BJ (cell line): ENCODE measurements at places on chromosomes 1 and 21.

GRCh38 chr1:157111396-157112165 lies 12.0 kb upstream of the ETV3L start:
- DNase-seq, result no peak

DNA sequence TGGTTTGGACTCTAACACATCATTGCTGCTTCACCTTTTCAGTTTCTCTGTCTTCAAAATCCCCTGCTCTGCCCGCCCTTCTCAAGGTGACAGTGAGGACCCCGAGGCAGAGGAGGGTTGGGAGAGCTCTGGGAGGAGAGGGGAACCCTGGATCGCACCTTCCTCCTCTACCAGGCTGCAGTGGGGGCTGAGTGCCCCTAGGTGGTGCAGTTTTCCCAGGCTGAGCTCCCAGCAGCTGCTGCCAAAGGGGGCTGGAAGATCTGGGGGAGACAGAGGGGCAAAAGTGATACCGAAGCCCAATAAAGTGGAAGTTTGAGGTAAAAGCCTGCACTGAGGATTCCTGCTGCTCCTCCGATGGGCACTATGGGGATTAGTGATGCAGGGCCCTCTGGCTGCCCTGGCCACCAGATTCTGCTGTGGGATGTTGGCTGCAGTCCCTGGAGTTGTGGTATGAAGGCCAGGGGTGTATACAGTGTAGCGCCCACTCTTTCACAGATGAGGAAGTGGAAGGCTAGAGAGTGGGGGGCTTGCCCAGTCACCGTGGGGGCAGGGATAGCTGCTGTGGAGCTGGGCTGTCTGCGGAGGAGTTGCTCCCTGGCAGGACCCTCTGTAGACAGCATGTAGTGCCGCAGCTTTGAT lies 40.7 kb upstream of the SCMH1 start:
- no peak for DNase-seq

DNA sequence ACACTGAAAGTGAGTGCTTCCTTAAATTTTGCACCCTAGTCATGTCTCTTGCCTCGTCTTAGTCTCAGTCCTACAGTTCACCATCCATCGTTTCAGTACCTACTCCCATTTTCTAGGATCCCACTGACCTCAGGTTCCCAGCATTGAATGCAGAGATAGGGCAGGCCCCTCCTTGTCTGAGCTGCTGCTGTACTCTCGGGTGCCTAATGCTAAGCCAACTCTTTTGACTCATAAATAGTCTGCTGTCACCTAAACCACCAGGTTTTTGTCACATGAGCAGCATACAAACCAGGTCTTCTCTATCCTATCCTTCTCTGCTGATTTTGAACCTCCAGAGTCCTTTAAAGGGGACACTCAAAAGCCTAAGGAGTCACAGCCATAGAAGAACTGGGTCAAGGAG lies 3.0 kb downstream of the ARHGAP30 start:
- DNase-seq, result no peak

DNA sequence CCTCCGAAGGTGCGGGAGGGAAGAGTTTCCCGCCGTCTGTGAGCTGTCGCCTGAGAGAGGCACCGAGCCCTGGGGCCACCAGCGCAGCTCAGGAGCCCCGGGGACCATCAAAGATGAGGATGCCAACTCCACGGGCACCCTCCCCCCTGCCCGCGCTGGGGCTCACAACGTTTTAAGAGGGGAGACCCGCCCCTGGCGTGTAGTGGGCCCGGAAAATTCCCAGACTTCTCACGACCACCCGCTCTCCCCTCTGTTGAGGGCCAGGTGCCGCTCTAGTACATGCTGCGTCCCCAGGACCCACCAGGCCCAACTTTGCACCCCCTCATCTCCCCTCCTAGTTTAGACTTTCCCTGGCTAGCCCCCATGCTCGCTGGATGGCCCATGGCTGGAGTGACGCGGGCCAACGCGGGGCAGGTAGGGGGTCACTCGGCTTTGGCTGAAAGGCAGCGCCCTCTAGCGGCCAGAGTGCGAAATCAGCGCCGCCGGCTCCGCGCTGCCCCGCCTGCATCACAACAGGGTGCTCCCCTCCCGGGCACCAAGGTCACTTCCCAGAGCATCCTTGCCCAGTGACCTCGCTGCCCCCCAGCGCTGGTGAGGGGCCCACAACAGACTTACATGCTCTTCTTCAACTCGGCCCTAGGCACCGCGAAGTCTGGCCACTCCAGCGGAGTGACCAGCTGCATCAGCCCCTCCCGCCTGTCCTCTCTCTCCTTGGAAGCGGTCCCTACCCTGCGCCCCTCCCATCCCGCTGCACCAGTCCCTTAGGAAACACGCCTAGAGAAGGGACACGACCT lies 1.8 kb downstream of the CD160 start:
- no peak for DNase-seq

- no peak for DNase-seq
Observed at GRCh38 chr1:179952186-179952585, 2.4 kb upstream of the CEP350 start.

DNA sequence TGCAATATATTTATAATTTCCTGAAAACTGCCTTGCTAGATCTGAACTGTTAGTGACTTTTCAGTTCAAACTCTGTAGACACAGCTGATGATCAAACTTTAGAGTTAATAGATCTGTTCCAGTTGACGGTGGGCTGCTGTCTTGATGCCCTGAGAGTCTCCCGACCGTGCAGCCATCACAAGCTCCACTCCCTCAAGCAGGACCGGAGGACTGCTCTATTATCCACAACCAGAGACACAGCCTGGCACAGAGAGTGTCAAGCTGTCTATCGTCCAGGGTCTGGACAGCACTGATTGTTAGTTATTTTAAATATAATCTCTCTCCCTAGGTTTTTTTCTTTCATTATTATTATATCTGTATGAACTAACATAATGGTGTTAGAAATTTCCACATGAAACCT lies 8.0 kb downstream of the CHODL start:
- DNase-seq, result no peak

DNA sequence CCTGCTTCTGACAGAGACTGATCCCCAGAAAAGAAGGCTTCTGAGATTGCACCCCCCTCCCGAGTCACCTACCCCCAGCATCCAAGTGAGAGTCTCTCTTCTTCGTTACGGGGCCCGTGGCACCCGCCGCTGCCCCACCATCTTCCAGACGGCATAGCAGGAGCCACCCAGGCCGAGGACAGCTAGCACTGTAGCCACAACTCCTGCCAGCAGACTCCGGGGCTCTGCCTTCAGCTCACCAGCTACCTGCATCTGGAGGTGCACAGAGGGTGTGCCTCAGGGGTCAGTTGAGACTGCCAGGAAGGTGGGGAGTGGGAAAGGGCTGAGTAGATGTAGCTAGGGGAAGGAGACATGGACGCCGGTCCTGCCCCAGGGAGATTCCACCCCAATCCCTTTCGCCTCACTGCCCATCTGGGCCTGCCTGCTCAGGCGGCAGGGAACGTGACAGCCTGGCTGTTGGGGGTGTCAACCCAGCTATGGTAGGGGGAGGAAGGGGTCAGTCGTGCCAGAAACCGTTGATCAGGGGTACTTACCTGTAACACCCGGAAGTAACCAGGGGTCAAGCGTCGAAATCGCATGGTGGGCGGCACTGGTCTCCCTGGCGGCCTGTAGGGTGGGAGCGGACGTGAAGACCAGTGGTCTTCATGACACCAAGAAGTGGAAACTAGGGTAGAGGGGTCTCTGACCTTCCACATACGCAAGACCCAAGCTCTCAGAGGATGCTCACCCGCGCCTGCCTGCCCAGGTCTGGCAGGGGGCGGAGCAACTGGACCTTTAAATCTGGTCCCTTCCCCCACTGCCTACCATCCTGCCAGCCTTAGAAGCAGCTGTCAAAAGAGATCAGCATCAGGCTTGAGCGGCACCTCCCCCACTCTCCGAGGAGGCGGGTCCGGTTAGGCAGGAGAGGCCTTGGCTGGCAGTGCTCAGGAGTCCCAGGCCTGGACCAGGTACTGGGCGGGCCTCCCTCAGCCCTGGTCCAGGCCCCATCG lies at the start of gene ZNF593OS:
Gene ZNF593OS, minus strand, starts transcription at position 749 of the 989 bp plus-strand sequence. Its CDS starts 171 bp downstream, at position 578.
- no peak for DNase-seq

- no peak for DNase-seq
Observed at GRCh38 chr1:75400716-75401115, 210.2 kb downstream of the SLC44A5 start.

DNA sequence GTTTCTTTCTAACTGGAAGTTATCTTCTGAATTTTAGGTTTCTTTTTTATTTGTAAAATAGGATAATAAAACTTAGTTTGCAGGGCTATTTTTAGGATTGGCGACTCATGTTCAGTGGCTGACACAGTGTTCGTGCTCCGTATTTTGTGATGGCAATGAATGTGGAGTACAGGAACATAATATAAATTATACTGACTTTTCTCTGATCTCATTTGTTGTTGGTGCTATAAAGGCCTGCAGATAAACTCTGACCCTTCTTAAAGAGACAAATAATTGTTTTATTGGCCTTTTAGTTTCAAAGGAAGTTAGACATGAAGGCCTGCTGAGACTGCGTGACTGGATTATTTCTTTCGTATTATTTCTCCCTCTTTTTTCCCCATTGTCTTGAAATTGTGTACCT lies 339.6 kb downstream of the PDE4B start:
- no peak for DNase-seq

DNA sequence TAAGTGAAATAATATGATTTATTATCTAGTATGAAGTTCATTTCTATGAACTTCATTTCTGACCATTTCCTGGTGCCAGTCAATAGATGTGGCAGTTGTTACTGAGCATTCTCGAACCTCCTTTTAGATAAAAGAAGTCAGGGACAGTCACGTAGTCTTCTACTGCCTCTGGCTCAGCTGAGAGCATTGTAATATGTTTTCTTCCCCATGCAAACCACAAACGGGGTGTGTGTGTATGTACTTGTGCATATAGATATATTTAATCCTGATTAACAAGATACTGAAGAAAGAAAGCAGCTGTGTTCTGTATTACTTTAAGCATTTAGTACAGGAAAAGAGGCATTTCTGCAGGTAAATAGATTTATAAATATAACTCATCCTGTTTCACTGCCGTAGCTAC lies 21.6 kb downstream of the ZNF684 start:
- no peak for DNase-seq

DNA sequence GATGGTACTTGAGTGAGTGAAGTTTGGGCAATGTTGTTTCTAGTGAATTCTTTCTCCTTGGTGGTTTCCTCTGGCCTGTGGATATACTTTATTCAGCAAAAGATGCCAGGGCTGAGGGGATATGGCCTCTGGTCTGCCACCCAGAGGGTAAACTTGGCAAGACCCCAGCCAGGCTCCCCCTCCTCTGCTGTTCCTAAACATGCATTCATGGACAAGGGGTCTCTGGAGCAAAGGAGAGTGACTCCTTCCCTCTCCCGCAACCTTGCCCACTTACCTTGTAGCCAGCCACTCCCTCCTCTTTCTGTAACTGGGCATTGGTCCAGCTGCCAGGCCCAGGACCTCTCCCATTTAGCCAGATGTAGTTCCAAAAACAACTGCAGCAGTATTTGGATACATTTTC lies 43.8 kb downstream of the RUNX3 start:
- no peak for DNase-seq

DNA sequence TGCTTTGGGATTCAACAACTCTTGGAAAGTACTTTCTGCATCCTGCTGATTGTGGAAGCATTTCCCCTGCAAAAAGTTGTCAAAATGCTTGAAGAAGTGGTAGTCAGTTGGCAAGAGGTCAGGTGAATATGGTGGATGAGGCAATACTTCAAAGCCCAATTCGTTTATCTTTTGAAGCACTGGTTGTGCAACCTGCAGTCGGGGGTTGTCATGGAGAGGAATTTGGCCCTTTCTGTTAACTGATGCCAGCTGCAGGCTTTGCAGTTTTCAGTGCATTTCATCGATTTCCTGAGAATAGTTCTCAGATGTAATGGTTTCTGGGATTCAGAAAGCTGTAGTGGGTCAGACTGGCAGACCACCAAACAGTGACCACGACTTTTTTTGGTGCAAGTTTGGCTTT lies 47.6 kb upstream of the GJA5 start:
- no peak for DNase-seq

- no peak for DNase-seq
Observed at GRCh38 chr1:53604291-53604919, 134.6 kb downstream of the GLIS1 start.

- no peak for DNase-seq
Observed at GRCh38 chr1:78102916-78103315, 57.1 kb downstream of the GIPC2 start.

GRCh38 chr1:154329551-154330131 lies 4.3 kb downstream of the ATP8B2 start:
- no peak for DNase-seq

DNA sequence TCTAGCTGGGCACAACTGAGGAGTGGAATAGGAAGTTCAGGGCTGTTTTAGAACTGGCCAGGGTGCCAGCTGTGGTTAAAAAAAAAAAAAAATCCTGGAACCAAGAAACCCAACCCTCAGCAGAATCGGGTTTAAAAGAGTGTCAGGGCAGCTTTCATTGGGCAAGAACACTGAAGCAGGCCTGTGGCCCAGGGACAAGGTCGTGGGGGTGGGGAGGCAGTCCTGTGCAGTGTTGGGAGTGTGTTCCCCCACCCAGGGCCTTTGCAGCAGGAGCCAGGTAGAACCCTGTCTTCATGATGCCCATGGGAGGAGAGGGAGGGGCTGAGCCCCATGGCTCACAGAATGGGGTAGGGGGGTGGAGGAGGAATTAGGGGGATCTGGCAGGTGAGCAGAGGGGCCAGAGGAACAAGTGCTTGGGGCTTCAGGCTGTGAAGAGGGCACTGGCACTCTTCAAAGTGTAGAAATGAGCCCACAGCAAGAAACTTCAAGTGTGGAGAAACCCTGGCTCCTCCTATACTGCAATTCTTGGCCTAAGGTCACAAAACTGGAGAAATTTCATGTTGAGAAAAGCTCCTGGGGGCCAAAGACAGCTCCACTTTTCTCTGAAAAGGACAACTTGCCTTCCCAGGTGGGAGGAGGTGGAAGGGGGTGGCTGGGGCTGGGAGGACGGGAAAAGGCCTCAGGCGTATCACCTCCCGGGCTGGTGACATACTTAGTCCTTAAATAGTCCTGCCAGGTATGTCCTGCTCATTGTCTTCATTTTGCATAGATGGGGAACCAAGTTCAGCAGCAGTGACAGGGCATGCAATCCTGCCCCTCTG lies 39.3 kb downstream of the KIAA1614 start:
- no peak for DNase-seq

- DNase-seq, result no peak
Observed at GRCh38 chr1:108560874-108561459, 1.1 kb downstream of the EEIG2 start.

- no peak for DNase-seq
Observed at GRCh38 chr1:208445758-208446203, 201.6 kb upstream of the PLXNA2 start.

DNA sequence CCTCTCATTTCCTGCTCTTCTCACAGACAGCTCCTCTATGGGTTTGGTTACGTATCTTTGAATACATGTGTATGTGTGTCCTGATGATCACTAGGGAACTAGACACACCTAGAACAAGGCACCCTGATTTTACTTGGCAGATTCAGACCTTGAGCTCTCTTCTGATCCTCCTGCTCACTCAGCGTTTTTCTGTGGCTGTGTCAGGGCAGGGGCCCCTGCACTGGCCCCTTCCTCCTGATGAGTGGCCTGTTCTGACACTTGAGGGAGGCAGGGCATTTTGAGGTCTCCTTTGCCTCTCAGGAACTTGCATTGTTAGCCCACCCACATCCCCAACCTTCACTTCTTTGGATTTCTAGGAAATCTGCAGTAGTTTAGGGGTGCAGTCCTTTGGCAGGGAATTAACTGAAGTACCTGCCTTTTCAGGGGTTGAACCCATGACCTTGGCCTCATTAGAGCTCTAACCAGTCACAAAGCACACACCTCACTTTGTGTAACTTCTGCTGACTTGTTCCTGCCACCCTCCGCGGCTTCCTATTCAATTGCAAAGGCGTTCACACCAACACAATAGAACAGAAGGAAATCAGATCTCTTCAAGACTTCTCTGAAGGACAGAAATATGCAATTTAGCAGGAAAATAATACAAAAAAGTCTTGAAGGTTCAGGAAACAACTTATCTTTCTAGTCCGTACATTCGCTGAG lies 8.8 kb downstream of the SMYD2 start:
- DNase-seq, result no peak

GRCh38 chr1:76005765-76006164 lies 68.8 kb upstream of the ST6GALNAC3 start:
- DNase-seq, result no peak
